ENCODE measurements at places on chromosomes 2 and 18.

DNA sequence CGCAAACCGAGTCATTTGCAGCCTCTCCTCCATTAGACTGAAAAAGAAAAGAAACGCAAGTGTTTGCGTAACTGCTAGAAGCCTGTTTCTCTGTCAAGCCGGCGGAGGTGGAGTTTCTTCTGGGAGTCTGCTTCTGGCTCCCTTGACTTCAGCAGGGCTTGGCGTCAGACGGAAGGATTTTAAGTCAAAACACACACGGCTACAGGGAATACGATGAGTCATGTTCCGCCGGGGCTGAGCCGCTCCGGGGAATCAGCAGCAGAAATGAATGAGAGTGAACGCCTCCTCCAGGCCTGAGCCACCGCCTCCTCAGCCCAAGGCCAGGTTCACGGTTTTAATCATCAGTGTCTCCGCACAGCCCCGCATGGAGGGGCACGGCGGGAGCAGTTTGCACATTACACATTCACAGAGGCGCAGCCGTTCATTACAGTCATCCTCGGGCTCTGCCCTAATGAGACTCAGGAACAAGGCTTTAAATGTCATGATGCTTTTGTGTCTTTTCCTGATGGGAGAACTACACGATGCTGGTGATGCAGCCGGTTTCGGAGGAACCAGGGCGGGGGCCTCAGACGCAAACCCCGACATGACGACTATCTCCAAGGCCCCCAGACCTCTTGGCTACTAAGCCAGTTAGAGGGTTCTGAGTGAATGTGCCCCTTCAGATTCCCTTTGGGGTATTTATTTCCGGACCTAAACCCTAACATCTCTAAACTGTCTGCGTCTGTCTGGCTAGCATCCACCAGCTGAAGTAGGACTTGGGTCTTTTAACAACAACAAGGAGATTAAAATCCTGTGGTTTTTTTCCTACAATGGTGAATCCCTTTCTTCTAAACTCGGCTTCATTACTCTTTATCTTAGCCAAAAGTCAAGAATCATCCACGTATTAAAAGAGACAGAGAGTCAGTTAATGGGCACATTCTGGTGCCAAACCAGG is 11.1 kb upstream of the SCG2 start:
- DNase-seq = no peak

DNA sequence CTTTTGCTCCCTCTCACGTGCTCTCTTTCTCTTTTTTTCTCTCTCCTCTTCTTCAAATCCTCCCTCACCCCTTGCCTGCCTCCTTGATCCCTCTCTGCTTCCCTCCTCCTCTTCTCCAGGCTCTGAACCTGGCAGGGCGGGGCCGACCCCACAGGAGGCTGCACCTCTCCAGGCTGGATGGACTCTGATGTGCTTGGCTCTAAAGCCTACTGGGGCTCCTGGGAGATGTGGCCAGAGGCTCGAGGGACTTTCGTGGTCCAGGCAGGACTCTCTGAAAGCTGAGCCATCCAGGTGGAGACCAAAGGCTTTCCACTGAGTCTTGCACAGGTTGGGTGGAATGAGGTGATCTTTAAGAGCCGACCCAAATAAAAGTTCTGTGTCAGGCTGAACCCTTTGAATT is 25.4 kb downstream of the DYSF start:
- no peak for DNase-seq

DNA sequence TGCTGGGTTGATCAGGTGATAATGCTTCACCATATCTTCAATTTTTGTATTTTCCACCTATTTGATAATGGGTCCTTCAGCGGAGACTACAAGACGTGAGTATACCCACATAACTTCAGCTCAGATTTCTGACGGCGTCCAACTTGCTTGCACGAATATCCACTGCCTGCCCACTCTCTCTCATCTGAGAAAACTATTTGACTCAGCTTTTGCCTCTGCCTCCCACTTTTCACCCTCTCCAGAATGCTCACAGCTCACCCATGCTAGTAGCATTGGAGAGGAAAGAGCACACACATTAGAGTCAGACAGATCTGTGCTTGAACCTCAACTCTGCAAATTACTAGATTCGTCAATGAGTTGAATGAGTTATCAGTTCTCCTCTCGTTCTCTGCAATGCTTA is 166.8 kb downstream of the BCL2 start:
- DNase-seq = no peak

- no peak for DNase-seq
Observed at GRCh38 chr2:38731684-38732221, 19.4 kb downstream of the SRSF7 start.

- no peak for DNase-seq
Observed at GRCh38 chr2:64036034-64036705, 16.9 kb upstream of the VPS54 start.

GRCh38 chr18:42901161-42901560 is 214.3 kb downstream of the RIT2 start:
- DNase-seq = no peak

DNA sequence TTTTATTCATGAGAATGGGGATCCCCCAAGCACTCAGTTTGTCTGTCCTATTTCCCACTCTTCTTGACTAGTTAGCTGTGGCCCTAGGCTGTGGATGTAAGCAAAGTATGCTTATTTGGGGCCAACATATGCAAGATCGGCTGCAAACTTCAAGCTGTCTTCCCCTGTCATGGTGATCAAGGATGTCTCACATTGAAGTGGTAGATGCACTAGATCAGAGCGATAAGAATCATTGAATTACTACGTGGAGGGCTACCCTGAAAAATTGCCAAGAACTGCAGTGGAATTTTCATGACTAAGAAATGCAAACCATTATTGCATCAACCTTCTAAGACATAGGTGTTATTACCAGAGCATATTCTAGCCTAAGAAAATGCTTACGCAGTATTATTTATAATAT is 527.4 kb downstream of the RNF144A start:
- DNase-seq = no peak

GRCh38 chr2:46010925-46011490 is 286.2 kb upstream of the EPAS1 start:
- DNase-seq = no peak

- DNase-seq = no peak
Observed at GRCh38 chr18:51010218-51010617, 19.8 kb upstream of the SMAD4 start.

DNA sequence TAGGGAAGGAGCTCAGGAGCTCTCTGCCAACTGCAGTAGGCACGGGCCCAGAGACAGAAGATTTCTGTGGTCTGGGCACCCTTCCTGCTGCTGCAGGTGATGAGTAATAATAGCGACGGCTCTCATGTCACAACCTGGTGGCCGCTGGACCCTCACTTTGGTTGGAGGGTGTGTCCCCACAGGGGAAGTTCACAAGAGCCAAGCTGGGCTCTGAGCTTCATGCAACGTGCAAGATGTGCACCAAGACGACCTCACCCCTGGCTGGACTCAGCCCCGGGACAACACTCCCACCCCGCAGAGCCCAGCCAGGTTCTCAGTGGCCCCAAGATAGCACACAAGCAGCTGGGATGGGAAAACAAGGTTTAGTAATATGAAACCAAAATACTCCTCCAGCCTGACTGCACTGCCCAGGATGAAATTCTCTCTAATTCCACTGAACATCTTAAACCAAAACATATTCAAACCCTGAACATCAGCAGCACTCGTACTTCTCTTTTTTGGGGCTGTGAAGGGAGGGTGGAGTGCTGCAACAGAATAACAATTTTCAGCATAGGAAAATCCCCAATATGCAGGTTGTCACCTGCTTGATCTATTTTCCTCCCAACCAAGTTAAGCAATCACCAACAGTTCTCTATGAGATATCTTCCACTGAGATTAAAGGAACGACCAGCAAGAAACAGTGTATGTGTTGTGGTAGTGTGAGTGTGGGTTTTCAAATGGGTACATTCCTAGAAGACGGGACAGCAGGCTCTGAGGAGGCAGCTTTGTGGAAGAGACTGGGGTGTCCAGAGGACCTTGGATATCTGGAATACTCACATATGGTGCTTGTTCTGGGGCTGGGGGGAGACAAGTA is 26.5 kb downstream of the BCL2 start:
- peak; percentile 38 for DNase-seq

DNA sequence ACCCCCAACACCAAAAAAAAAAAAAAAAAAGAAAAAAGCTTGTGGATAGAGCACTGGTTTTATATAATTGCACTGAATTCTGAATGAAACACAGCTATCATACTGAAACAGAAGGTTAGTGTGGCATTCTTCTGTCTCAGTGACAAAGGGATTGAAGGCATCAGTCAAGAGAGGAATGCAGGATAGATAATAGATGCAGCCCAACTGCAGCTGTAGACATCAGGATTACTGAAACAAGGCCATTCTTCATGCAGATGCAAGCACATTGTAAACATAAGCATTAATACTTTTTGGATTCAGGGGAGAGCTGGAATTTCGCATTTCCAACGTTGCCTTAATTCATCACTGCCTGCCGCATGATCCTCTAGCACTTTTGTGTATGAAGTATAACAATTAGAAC is 897.4 kb upstream of the KLHL29 start:
- no peak for DNase-seq

GRCh38 chr2:1847846-1848598 is 103.7 kb upstream of the PXDN start:
- no peak for DNase-seq

DNA sequence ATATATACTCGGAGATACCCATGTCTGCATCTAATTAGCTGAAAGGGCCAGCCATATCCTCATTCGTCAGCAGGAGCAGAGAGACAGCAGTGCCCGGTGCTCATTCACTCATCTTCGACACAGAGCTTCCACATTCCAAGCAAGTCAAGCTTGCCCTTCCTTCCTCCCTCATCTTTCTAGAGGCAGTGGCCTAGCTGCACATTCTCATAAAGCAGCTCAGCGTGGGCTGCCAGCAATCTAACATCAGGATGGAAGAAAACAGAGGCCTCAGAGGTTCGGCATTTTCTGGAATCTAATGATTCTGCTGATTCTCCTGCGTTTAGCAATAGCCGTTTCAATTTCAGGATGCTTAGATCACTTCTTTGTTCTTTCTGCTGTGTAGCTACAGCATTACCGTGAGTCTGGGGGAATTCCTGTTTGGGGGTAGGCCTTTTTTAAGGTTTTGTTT is 68.8 kb downstream of the CLHC1 start:
- no peak for DNase-seq

DNA sequence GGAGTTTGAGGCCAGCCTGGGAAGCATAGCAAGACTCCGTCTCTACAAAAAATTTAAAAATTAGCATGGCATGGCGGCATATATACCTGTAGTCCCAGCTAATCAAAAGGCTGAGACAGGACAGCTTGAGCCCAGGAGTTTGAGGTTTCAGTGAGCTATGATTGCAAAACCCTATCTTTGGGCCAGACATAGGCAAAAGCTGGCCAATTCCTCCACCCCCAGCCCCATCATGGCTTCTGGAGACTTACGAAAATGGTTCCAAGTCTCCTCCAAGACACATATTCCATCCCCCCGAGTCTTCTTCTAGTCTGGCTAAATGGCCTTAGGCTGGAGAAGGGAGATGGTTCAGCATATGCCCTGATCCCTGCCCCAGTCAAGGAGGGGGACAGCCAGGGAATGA is 172.8 kb upstream of the HAAO start:
- DNase-seq = no peak

- DNase-seq = no peak
Observed at GRCh38 chr2:24929230-24929629, 9.2 kb upstream of the ADCY3 start.

DNA sequence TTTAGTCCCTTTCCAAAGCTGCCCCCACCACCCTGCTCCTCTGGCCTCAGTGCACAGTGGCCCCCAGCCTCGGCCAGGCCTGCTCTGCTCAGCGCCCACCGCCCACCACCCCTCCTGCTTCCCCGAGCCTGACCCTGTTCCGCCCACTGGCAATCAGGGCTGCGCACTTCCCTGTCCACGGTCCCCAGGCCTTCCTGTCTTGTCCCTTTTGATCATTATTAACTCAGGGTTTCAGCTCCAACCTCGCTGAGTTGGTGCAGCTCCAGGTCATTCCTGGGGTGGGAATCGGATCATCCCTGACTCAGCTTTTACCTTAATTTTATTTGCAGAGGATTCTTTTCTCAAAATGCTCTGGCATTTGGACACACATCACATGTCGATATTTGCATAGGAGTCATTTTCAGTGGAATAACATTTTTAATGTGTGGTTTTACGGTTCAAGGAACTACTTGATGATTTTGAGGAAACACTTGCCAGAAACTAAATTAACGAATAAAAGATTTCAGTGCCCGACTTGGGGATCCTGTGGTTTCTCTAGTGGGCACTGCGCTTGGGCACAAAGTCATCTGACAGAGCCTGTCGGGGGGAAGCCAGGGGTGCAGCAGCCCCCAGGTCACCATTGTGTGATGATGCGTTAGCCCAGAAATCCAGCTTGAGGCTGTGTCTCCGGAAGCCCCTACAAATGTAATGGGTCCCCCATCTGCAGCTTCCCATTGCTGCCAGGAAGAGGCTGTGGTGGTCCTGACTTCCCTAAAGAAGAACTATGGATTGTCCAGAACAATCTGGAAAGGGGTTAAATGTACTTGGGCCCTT is 1.0 kb upstream of the ESPNL start:
- peak; percentile 8 for DNase-seq

GRCh38 chr2:94956797-94957391 is 68.6 kb upstream of the MAL start:
- DNase-seq = peak; percentile 39

GRCh38 chr2:224927011-224927410 is 115.3 kb downstream of the DOCK10 start:
- no peak for DNase-seq

DNA sequence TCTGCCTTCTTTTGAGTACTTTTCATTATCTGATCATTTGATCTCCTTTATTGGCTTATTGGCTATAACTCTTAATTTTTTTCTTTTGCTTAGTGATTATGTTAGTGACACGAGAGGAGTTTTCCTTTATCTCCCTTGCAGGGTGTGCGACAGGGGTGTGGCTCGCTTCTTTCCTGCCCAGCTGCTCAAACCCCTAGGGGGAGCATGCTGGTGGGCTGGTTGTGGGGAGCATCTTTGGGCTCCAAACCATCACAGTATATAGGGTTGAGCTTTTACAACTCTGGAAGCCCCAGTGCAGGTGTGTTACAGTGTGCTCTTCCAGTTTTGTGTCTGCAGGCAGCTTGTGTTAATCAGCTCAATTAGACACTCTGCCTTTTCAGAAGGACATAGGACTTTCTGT is 357.0 kb upstream of the TMEFF2 start:
- DNase-seq = no peak

DNA sequence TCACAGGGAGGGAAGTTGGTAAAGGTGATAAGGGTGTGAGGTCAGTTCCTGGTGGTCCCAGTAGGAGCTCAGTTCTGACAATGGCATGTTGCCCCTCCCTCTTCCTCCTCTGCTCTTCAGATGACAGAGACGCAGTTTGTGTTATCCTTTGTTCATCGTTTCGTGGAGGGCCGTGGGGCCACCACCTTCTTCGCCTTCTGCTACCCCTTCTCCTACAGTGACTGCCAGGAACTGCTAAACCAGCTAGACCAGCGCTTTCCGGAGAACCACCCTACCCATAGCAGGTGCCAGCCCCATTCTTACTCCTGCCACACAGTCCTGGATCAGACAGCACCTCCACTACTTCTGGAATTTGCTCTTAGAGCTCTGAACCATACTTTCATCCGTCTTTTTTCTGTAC is 2.3 kb downstream of the AGBL5 start:
- no peak for DNase-seq
